Esophagus squamous epithelium (tissue), 5 donors: ENCODE measurements at places on chromosomes 6 and 20.

- DNase-seq, result no peak
Measured at GRCh38 chr6:24403501-24403824, 727 bp downstream of the MRS2 start.

- no peak for DNase-seq
Measured at GRCh38 chr20:61808447-61808846, 257.2 kb downstream of the TAF4 start.

DNA sequence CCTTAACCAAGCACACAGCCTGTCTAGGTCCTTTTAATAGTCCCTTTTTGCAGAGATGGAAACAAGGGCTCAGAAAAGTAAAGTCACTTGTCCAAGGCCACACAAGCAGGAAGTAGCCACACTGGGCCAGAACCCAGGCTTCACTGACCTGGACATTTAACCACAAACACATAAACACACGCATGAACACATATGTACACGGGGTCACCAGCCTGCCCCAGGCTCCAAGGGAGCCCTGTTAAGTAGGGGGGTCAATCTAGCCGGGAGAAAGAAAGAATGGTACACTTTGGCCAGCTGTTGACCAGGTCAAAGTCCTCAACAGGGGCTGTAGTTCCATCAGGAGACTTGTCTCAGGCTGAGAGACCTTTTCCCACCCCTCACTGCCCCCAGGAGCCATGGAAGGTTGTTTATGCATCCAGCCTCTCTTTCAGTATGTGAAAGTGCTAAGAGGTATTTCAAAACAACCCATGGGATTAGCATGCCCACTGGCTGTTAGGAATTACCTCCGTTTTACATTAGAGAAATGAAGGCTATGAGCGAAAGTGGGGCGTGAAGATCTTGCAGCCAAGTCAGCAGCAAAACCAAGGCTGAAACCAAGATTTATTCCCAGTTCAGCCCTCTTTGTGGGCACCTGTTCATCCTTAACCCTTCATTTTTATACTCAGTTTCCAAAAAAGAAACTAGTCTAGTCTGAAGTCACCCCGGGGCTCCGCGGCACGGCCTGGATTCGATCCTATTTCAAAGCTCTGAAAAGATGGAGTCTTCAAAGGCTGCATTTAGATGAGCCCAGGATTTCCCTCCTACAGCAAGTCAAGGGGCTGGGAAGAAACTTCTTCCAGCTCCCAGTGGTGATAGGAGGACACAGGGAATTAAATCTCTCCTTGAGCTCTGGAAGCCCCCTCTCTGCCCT lies 9.8 kb downstream of the SDC4 start:
- DNase-seq, result no peak

DNA sequence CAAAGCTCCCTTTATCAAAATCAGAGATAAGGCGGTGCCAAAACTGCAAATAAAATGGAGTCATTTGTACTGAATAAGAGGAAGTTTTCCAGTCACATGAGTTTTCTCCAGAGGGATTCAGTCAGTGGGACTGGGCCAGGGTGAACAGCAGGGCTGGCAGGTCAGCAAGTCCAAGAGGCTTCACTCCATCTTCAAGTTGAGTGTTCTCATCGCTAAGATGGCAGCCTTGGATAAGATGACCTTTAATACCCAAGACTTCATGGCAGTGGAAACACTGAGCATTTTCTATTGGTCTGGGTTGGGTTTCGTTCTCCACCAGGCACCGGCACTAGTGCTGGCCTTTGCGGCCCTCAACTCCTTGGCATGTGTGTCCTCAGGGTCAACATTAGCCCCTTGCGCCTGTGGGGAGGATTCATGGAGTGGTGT lies 29.3 kb upstream of the IGF2R start:
- DNase-seq, result no peak

GRCh38 chr6:144153260-144153659 lies 2.9 kb downstream of the STX11 start:
- DNase-seq, result no peak

GRCh38 chr6:90062051-90062450 lies 167.8 kb downstream of the GJA10 start:
- DNase-seq, result no peak

DNA sequence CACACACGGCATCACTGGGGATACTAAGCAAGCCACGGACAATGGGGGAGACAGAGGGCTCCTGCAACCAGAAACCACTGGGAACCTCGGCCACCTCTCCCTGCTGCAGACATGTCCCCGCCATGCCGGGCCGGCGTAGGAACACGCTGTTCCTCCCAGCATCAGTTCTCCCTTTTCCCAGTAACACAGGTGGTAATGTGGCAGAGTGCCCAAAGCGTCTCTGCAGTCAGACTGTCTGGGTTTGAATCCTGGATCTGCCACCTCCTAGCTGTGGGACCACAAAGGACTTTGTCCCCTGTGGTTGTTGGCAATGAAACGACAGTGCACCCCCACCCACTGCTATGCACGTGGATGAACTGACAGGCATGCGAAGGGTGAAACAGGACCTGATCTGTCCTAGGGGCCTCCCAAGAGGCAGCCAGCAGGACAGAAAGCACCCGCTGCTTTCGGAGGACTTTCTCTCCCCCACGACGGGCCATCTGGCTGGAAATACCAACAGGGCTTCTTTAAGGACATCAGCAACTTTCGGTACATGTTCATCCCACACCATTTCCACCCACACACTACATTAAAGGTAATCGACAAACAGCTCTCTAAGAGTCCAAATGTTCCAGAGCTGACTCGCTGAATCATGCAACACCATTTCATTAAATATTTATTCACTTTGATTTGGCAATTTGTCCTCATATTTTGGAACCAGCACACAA lies 74.1 kb downstream of the SULF2 start:
- no peak for DNase-seq

- no peak for DNase-seq
Measured at GRCh38 chr6:129592516-129593232, 117.3 kb downstream of the ARHGAP18 start.

DNA sequence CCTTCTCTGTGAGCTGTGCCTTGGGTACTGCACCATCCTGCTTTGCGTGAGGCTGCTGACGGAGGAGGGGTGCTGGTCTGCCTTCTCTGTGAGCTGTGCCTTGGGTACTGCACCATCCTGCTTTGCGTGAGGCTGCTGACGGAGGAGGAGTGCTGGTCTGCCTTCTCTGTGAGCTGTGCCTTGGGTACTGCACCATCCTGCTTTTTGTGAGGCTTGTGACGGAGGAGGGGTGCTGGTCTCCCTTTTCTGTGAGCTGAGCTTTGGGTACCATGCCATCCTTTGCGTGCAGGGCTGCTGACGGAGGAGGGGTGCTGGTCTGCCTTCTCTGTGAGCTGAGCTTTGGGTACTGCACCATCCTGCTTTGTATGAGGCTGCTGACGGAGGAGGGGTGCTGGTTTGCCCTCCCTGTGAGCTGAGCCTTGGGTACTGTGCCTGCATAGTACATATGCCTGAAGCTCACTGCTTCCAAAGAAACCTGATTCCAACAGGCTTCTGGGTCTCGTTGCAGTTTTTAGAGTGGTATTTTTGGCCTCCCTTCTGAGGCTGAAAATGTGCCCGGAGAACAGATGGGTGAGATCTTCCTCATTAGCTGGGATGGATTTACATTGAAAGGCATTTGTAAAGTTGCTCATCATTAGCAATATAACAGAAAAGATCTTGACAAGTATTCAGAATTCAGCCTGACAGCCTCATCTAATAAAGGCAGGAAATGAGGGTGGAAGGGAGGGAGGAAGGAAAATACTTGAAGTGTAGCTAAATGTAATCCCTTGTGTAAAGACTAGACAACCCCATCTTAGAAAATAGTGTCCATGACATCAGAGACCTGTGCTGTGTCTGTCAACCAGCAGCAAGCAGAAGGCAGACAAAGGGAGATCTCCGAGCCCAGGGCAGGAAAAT lies 46.8 kb upstream of the UNC93A start:
- DNase-seq, result no peak

GRCh38 chr20:50286174-50286511 lies 95.5 kb downstream of the CEBPB start:
- DNase-seq, result no peak

GRCh38 chr20:54047048-54047447 lies 23.3 kb downstream of the BCAS1 start:
- DNase-seq, result no peak
